Epithelial cell of esophagus (primary cell): ENCODE measurements at places on chromosomes 3 and 15.

- no peak for DNase-seq
These were observed 20.8 kb downstream of the LYSMD4 start for GRCh38 chr15:99712415-99712814.

DNA sequence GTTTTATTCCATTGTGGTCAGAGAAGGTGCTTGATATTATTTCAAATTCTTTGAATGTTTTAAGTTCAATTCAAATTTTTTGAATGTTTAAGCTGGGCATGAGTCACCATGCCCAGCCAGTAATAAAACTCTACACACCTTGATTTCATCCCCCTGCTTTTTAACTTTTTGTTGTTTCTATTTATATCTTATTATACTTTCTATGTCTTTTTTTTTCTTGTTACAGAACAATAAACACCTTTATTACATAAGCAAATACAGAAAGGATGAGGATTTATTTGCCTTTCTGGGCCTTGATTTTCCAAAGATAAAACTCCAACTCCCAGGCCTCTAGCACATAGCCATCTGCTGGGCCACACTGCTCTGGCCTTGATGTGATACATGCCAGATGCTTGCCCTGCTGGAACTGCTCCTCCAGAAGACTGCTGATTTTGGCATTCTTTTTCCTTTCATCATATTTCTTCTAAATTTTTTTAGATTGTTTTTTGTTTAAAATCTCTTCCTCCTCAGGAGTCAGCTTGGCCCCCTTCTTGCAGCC, 14.0 kb downstream of the DNAH12 start:
- no peak for DNase-seq

DNA sequence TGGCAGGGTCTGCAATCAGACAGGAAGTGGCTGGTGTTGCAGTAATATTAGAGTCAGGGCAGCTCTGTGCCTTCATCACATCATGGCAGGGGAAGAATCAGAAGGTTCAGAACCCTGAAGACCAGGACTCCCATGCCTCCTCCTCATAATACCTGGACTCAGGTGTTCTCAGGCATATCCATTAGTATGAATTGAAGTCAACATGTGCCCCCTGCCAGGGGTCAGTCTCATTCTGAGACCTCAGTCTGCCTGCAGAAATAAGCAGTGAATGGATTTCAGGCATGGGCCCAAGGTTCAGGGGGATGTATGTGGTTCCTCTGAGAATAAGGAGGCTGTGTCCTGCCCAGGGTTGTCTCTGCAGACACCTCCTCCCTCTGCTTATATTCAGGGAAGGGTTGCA, 74.2 kb downstream of the SPSB4 start:
- DNase-seq, result no peak

DNA sequence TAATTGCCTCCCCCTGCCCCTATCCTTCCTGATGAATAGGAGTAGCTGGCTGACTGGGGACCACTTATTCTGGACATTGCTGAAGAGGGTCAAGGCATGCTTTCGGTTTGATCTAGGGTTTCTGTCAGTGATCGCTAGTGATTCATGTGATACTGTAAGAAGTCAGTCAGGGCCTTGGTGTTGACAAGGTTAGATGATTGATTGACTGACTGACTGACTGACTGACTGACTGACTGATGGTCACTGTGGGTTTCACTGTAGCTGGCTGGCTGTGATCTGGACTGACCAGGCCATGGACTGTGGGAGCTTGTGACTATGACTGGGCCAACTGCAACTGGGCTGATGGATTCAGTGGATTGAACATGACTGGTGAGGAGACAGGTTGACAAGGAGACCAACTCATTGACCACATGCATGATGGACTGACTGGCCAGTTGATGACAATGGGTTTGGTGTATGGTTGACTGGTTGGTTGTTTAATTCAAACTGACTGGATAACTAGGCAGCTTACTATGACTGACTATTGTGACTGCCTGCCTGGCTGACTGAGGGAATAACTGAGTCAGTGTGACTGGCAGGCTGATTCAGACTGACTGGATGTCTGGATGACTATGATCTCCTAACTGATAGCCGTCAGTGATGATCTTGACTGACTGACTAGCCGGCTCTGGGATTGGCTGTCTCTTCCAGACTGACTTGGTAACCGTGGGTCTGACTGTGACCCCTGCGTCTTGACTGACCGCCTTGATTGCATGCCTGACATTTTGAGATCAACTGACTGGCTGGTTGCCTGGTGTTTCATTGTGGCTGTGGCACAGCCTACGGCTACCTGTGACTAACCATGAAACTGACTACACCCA, 509.9 kb downstream of the SHQ1 start:
- peak; percentile 92 for DNase-seq

DNA sequence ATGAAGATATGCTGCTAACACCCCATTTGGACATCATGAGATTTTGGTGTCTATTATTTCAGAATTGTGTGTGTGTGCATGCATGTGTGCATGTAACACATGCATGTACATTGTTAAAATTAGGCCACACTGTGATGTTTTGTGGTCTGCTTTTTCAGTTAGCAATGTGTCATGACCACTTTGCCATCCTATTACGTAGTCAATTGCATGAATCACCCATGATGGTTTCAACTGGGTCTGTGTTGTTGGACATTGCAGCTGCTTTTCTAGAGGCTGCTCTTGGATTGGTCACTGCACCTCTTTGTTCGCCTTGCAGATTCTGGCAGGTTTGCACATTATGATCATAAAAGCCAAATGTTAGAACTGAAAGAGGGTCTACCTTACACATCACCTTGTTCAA, 101.0 kb upstream of the THBS1 start:
- DNase-seq, result peak; percentile 34

GRCh38 chr3:15753056-15753710, 44.6 kb downstream of the ANKRD28 start:
- DNase-seq, result no peak

GRCh38 chr3:150296123-150296735, 111.9 kb upstream of the TSC22D2 start:
- no peak for DNase-seq

- DNase-seq, result no peak
These were observed 82.8 kb downstream of the SEC22A start for GRCh38 chr3:123284399-123285010.

GRCh38 chr15:72502220-72502809, 28.2 kb downstream of the ARIH1 start:
- no peak for DNase-seq

GRCh38 chr15:58513726-58514336, 82.0 kb downstream of the LIPC start:
- DNase-seq, result no peak

DNA sequence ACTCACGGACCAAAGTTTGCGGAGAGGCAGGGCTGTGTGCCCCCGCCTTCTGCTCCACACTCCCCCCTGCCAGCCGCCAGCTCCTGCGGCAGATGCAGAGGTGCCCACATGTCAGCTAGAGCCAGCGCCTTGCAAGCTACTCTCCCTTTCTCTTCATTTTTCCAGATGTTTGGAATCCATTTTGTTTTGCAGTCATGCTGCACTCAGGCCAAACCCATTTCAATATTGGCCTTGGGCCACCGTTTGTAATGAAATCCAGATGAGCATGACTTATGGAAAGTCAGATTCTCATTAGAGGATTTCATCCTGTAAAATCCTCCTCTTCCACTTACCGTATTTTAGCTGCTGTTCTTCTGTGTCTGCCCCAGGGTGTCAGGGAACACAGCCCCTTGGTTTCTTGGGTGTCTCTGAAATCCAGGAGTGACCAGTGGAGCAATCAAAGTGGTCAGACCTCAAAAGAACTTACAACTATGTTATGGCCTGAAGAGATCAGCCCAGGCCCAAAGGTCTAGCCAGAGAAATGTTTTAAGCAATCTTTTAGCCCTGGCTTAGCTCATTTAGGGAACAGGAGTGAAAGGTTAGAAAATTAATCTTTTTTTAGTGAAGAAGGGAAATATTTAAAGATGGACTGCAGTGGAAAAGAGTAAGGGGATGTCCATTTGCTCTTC, 65.8 kb downstream of the AAGAB start:
- no peak for DNase-seq

- peak; percentile 11 for DNase-seq
These were observed 99.5 kb upstream of the MCTP2 start for GRCh38 chr15:94131875-94132274.

- peak; percentile 50 for DNase-seq
These were observed 50.1 kb downstream of the UBE2E2 start for GRCh38 chr3:23253214-23253613.

- DNase-seq, result peak; percentile 32
These were observed 727 bp downstream of the NSMCE3 start for GRCh38 chr15:29268706-29269484.

DNA sequence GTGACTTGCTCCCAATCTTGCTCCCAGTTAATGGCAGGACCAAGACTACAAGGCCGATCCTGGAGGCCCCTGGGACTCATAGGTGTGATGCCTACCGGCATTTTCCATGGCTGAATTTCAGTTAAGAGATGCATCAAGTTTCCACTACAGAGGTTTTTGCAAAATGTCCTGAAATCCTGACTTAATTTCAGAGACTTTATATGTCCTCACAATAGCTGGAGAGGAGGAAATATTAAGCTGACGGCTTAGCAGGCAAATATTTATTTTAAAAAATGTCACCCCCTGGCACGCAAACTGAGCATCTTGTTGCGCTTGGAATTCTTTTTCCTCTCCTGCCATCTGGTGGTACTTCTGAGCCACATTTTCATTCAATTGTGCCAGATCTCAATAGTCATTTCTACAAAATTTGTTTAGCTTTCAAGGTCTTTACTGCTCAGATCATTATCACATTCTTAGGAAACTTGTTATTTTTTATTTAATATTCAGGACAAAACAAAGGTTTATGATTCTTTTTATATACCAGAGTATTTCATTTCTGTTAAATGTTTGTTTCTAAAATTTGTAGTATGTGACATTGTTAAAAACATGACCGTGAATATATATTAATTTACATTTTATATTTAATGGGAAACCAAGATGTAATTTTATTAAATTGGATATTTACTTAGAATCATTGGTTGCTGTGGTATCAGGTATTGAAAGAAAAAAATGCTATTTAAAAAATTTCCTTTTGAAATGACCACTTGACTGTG, 189.2 kb upstream of the THRB start:
- DNase-seq, result peak; percentile 72

- DNase-seq, result peak; percentile 57
These were observed 55.4 kb downstream of the ASTE1 start for GRCh38 chr3:130971208-130971607.

GRCh38 chr3:32340039-32340438, 51.6 kb upstream of the CMTM7 start:
- DNase-seq, result peak; percentile 65

GRCh38 chr3:156535162-156535627, 19.7 kb downstream of the SSR3 start:
- DNase-seq, result peak; percentile 98

GRCh38 chr3:5292512-5292911, 105.0 kb downstream of the EDEM1 start:
- no peak for DNase-seq

GRCh38 chr3:186883686-186884058, 41.2 kb downstream of the ADIPOQ start:
- DNase-seq, result no peak

GRCh38 chr3:154616298-154616697, 186.3 kb upstream of the GPR149 start:
- DNase-seq, result no peak

- no peak for DNase-seq
These were observed 12.7 kb downstream of the IL17RD start for GRCh38 chr3:57152151-57153143.

GRCh38 chr3:175741951-175742350, 882.8 kb downstream of the NAALADL2 start:
- DNase-seq, result peak; percentile 35

GRCh38 chr15:85785887-85786780, 8.6 kb downstream of the KLHL25 start:
- peak; percentile 77 for DNase-seq

DNA sequence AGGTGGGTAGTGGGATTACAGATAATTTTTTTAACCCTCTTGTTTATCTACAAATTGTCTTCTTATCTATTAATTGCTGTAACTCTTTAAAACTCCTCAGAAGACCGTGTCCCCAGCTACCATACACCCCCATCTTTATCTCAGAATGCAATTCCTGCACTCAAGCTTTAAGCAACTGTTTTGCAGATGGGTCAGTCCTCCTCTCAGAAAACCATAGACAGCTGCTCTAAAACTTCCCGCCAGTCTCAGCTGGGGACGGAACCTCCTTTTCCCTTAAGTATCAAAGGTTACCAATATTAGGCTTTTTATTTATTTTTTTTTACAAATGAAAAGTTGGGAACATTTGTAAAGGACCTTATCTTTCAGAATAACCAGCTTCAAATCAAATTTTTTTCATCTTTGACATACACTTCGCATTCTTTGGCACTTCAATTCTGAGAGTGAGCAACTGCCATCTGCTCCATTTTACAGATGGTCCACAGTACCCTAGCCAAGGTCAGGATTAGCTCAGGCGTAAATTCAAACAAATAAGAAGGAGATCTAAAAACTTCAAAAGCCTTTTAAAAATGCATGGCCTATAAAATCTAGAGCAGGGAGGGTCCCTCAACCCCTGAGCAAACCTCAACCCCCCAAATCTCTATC, 1.3 kb downstream of the GATM start:
- DNase-seq, result no peak

GRCh38 chr3:185656321-185656840, 70.3 kb downstream of the SENP2 start:
- peak; percentile 90 for DNase-seq

- DNase-seq, result no peak
These were observed 90.8 kb downstream of the SLCO3A1 start for GRCh38 chr15:91944331-91944730.

DNA sequence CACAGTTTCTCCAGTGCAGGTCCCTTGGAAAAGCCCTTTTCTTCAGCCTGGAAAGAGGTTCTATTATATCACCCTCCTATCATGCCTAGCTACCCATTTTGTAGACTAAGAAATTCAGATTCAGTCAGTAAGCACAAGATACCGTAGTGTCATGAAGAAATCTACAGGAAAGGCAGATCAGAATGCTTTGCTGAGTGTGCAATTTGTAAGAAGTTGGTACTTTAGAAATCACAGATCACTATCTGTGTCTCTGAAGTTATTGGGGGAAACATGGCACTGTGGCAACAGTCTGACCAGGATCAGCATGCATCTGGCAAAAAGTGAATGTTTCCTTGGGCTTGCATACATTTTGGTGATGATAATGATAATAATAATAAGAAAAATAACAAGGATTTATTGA, 531.8 kb downstream of the EPHB1 start:
- DNase-seq, result no peak

GRCh38 chr15:42549741-42550392, 1.2 kb downstream of the HAUS2 start:
- no peak for DNase-seq

GRCh38 chr3:126406389-126407296, 11.9 kb downstream of the CFAP100 start:
- DNase-seq, result no peak

DNA sequence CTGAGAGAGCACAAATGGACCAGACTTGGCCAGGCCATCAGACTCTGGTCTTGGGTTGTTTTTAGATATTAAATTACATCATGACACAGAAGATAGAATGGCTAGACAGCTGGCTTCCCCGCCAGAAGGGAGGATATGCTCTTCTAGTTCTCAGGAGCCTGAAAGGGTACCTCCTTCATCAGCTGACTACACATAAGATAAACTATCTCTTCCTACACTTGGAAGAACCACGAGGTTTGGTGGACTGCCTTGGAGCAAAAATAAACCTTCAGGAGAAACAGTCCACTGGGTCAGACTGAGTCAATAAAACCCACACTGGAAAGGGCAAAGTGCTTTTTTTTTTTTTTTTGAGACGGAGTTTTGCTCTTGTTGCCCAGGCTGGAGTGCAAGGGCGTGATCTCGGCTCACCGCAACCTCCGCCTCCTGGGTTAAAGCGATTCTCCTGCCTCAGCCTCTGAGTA, 26.3 kb upstream of the DYNC1LI1 start:
- no peak for DNase-seq
